ENCODE measurements at places on chromosomes 4 and X.

GRCh38 chr4:100842856-100843255 lies 325.0 kb upstream of the EMCN start:
- no peak for DNase-seq

- DNase-seq = no peak
Measured at GRCh38 chr4:4805887-4806286, 53.6 kb upstream of the MSX1 start.

DNA sequence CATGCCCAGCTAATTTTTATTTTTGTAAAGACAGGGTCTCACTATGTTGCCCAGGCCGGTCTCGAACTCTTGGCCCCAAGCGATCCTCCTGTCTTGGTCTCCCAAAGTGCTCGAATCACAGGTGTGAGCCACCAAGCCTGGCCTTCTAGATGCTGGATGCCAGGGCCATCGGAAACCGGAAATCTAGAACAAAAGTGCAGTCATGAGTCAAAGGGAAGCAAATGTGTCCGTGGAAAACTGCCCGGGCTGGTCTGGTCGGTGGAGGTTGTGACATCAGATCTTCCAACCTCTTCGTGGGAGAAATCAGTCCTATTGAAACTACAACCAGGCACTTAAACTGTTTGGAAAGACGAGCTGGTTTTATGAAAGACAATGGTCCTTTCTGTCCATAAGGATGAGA lies 92.3 kb upstream of the SHOX start:
- no peak for DNase-seq

DNA sequence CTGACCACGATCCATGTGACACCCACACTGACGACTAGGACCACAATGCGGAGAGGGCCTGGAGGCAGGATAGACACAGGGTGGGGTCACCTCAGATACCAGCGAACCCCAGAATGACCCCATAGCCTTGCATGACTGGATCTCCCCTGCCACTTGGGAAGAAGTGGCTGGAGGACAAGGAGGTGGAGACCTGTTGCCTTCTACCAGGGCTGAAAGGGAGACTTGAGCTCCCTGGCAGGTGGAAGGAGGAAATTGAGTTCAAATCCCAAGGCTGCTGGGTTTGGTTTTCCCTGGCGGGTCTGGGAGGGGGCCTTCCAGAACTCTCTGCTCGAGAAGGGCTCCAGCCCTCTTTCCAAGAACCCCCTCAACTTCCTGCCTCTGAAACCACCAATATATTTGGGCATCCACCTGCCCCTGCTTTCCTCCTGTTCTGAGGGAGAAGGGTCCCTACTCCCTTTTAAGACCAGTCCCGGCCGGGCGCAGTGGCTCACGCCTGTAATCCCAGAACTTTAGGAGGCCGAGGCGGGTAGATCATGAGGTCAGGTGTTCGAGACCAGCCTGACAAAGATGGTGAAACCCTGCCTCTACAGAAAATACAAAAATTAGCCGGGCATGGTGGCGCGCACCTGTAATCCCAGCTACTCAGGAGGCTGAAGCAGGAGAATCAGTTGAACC lies 3.0 kb downstream of the FAM3A start:
- no peak for DNase-seq

DNA sequence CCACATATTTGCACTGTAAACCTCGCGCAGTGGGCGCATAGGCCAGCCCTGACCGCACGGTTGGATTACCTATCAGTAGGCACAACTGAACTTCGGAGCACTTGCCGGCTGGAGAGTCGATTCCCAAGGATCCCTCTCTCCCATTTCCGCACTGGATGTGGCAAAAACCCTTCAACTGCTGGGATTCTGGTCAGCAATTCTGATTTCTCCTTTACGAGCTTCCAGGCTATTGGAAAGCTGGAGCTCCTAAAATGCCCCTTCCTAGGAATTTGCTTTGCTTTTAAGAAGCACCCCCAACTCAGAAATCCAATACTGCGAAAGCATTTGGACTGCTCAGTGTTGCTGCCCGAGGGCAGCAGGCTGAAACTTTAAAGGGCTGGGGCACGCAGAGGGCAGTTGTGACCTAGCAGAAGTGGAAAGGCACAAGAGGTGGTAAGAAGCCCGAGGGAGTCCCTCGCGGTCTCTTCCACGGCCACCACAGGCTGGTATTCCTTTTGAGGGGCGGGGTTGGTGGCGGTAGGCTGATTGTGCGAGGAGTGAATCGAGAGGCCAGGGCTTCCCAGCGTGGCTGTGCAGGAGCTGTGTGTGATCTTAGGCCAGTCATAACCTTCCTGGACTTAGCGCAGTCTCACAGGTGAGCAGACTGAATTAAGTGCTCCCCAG lies 1.6 kb downstream of the ZAR1 start:
- no peak for DNase-seq

DNA sequence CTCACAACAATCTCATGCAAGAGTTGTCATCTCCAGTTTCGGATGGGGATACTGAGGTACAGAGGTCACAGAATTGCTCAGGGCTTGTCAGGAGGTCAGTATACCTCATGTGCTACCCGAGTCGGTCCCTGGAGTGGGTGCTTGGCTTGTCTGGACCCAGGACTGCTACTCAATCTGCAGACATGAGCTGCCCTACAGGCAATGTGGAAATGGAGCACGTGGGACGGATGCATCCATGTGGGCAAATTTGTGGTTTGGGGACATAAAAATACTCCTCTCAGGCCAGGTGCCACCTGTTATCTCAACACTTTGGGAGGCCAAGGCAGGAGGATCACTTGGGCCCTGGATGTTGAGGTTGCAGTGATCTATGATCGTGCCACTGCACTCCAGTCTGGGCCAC lies 15.8 kb downstream of the USP11 start:
- no peak for DNase-seq

DNA sequence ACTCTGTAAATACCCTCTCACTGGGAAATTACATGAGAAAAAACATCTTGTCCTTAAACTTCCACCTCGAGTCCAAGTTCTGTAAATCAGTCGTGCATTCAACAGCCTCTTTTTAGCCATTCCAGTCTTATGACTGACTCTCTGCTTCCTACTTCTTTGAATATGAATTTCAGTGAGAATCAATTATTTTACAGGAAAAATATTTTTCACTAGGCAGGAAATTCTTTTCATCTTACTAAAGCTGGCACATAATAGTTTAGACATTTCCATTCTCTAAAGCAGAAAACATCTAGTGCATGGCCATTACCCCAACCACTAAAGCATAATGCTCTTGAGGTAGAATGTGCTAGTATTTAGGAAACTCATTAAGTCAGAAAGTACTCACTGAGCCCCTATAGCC lies 565.7 kb upstream of the FAT1 start:
- DNase-seq = no peak

- DNase-seq = no peak
Measured at GRCh38 chr4:129526812-129527211, 430.9 kb downstream of the C4orf33 start.

- DNase-seq = no peak
Measured at GRCh38 chrX:72123471-72124185, 8.1 kb downstream of the RTL5 start.

GRCh38 chr4:87375719-87376291 lies 15.2 kb downstream of the HSD17B11 start:
- DNase-seq = no peak

DNA sequence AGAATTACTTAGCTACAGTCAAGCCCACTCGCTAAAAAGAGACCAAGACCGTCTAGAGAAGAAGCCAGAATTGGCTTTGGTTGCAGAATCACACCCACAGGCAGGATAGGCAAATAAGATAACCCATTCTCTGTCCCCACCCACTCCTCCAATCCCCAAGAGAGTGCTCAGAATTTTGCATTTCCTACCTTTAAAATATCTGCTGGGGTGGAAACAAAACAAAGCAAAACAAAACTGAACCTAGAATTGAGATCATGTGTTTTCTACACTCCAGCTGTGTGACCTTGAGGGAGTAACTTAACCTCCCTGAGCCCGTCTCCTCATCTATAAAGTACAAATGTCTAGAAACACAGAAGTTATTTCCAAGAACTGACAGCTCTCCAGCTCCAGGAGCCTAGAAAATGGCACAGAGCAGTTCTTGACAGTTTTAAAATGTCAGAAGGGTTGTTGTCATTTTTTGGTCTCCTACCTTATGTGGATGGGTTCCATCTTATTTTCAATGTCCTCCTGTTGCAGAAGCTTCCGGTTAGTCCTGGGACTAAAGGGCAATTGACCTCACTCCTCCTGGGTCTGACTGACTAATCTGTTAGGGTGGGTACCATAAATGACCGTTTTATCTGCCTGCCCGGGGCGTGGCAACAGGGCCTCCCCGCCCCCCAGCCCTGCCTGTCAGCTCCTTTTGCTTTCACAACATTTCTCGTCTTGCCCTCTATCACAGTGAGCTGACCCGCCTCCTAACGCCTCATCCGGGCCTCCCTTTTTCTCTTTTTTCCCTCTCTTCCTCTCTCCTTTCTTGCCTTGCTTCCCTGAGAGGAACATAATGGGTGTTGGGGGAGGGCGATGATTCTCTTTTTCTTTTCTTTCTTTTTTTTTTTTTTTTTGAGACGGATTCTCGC lies 114.0 kb downstream of the RBM47 start:
- DNase-seq = no peak

DNA sequence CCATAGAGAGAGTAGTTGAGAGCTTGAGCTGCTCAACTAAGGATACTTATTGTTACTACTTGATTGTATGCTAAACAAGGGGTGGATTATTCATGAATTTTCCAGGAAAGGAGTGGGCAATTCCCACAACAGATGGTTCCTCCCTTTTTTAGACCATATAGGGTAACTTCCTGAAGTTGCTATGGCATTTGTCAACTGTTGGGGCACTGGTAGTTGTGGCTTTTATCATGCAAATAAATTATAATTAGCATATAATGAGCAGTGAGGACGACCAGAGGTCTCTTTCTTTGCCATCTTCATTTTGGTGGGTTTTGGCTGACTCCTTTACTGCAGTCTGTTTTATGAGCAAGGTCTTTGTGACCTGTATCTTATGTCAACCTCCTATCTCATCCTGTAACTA lies 1403.5 kb upstream of the PABPC4L start:
- no peak for DNase-seq

- DNase-seq = no peak
Measured at GRCh38 chr4:62490635-62491034, 1290.5 kb downstream of the ADGRL3 start.

DNA sequence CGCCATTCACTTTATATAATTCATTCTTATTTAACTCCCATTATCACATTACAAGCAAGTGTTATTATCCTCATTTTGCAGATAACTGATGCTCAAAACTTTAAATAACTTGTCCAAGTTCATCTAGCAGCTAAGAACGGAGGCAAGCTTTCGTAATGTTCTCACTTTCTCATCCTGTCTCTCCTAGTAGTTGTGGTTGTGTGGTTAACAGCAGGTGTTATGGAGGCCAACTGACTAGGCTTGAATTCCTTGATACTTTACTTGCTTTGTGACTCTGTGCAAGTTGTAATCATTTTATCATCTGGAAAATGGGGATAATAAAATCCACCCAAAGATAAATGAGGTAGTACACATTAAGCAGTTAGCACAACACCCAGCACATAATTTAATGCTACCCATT lies 109.9 kb upstream of the PTPN13 start:
- no peak for DNase-seq

DNA sequence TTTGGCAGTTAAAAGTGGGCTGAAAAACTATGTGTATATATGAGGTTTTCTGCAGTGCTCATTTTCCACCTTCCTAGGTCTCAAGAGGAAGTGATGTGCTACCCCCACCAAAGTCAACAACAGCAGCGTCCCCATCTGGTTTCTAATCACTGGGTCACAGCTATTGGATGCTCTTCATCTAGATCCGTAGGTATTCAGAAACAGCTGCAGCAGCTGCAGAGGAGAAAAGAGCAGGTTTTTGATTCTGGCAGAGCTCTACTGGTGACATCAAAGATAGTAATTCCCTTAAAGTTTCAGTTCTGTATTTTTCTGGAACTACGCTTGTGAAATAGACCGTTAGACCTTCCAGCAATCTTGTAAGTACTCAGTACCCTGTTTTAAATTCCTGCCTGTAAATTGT lies 5.8 kb upstream of the GUCY2F start:
- no peak for DNase-seq

DNA sequence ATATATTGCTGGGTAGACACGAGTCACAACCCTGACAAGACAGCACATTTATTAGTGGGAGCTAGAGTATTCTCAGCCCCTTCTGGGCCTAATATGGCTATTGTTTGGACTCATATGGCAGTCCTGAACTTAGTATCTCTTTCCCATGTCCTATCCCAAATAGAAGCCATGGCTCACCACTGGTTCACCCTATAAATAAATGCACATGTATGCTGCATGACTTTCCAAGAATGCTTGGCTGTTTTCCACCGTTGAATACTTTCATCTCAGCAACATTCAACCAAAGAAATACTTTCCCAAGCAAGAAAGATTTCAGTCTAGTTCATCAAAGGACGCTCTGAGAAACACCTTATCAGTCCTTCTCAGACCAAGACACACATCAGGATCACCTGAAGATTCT lies 36.7 kb downstream of the SMPX start:
- no peak for DNase-seq

GRCh38 chr4:121155893-121156292 lies 8.2 kb downstream of the TNIP3 start:
- no peak for DNase-seq

DNA sequence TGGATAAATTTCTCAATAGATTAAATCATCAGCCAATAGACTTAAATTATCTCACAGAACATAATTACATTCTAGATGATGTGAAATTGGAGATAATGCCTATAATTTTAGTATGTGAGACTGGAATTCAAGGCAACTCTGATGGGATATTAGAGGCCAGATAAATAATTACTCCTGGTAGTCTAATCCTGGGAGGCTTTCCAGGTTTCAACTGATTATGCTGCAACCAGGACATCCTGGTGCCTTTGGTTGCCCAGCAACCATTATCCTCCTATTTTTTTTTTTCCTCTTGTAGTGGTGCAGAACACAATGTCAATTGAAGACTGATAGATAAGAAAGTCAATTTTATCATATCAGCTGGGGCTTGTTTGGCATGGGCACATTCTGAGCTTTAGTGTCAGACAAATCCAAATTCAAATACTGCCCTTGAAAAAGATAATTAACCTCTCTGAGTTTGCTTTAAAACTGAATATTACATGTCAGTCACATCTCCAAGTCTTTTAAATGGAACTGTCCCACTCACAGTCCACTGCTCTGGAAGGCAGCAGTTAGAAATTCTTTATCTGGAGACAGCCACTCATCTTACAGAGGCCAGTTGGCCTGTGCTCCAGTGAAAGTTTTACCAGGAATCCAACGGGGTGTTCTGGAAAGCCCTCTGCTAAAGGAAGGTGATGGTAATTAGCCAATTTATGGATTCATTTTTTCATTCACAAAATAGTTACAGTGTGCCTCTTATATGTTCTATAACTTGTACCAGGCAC lies 95.3 kb upstream of the GUCY1A1 start:
- DNase-seq = no peak

GRCh38 chr4:64718091-64718490 lies 308.8 kb upstream of the TECRL start:
- no peak for DNase-seq
